AG09309 (cell line): ENCODE measurements at places on chromosomes 4 and X.

DNA sequence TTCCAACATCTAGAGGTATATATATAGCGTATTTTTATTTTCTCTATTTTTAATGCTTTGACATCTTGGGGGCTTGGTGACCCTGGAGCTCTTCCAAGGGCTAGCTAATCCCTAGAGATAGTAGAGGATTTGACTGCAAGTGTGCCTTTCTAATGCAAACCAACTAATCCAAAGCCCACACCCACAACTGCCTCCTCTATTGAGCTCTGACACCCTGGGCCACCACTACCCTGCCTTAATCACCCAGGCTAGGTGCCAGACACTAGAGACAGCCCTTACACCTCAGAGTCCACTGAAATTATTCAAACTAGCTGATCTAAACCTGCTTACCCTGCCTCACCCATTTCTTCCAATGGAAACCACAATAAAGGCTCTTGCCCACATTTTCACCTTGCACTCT is 69.6 kb upstream of the ATXN3L start:
- DNase-seq: no peak

DNA sequence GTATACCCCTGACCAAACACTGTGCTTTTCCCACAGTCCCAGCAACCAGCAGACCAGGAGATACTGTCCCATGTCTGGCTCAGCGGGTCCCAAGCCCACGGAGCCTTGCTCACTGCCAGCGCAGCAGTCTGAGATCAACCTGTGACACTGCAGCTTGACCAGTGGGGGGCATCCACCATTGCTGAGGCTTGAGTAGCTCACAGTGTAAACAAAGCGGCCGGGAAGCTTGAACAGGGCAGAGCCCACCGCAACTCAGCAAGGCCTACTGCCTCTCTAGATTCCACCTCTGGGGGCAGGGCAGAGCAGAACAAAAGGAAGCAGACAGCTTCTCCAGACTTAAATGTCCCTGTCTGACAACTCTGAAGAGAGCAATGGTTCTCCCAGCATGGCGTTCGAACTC is 58.1 kb downstream of the SLC10A6 start:
- DNase-seq: no peak

- DNase-seq: no peak
These were observed 89.0 kb downstream of the PLAC1 start for GRCh38 chrX:134569306-134569705.

DNA sequence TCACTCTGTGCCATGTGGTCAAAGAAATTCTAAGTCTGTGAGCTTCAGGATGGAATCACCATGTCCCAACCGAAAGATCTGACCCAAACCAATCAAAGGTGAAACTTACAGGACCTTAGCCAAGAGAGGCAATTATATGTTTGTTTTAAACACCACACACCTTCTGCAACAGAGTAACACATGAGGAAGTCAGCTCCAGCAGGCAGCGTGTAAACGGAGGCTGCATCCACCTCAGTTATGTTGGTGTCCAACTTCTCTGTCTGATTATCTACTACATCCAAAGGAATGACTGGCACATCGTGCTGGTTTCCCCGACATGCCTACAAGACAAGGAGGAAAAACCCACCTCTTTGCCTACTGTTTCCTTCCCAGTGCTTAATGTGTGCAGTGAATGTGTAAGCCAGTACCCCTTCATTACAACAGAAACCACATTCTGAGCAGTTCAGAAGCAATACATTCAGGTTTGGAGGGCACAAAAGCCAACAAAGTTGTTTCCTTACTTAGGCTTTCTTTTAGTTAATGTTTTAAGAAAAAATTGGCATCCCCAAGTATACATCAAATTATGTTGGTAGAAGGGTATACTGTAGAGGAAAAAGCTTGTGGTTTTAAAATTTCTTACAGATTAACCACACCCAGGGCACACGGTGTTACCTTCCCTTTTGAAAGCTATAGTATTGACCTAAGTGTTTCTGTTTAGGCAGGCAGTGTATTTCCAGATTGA is 12.4 kb downstream of the CASP6 start:
- no peak for DNase-seq

DNA sequence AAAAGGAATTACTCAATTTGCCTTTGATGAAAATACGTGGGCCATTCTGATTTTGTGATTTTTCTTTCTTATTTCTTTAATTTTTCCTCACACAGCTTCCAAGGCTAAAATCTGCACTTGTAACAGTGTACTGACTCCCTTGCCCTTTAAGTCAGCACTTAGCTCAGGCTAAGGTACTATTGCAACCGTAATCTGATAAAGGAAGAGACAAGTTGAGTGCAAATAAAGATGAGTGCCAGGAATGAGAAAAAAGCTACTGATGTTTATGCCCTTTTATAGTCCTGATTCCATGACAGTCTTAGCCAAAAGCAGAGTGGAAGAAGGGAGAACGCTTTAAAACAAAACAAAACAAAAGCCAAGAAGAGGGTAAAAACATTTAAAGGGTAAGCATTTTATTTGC is 6.0 kb downstream of the DMD start:
- DNase-seq: no peak

GRCh38 chr4:168995537-168996295 is 14.3 kb downstream of the CBR4 start:
- DNase-seq: no peak

GRCh38 chr4:106444557-106444956 is 76.0 kb upstream of the GIMD1 start:
- DNase-seq: peak; percentile 51

GRCh38 chr4:55440786-55441185 is 45.0 kb downstream of the TMEM165 start:
- DNase-seq: no peak

GRCh38 chr4:20572976-20573375 is 127.3 kb upstream of the PACRGL start:
- no peak for DNase-seq

DNA sequence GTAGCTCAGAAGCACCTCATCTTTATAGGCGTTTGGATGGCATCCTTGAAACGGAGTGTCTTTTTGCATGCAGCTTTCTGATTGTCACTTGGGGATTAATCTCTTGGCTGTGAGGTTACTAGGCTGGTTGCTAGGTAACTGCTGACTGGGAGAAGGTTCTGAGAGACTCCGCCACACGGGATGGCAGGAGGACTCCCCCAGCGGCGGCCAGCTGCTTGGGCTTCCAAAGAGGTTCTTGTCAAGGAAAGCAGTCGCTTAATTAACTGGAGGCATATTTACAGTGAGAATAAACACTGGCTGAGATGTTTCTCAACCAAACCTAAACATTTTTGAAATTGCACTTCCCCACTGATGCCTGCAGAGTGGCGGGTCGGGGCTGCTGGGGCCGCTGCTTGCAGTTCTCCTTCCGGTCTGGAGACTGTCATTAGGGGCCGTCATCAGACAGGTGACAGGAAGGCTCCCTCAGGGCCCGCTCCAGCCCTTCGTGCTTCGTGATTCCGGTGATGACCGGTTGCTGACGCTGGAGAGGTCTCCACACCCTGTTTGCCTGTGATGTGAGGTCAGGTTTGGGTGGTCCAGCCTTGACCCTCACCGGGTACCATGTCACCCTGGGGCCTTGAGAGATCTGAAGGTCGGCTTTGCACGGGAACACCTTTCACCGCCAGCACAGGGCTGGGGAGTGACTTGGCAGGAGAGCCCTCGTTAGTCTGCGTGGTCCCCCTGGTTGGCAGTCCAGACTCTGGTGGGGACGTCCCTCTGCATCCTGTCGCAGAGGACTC is 9.1 kb downstream of the NSG1 start:
- no peak for DNase-seq

DNA sequence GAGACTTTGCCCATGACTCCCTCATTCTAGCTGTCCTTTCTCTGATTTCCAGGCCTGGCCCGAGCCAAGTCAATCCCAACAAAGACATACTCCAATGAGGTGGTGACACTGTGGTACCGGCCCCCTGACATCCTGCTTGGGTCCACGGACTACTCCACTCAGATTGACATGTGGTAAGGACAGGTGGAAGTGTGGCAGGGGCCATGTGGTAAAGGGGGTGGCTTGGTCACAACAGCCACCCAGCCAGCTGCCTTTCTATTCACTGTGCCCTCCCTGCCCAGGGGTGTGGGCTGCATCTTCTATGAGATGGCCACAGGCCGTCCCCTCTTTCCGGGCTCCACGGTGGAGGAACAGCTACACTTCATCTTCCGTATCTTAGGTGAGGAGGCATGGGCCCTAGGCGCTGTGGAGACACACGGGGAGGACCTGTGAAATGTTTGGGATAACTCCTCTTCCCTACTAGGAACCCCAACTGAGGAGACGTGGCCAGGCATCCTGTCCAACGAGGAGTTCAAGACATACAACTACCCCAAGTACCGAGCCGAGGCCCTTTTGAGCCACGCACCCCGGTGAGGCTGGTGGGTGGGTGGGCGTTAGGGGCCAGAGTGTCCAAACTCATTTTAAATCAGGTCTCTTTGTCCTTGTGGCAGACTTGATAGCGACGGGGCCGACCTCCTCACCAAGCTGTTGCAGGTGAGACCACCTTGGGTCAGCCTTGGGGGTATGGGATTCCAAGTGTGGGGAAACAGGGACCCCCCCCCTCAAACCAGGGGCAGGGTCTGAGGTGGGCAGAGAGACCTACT is 6.1 kb upstream of the USP11 start:
- no peak for DNase-seq

- DNase-seq: peak; percentile 85
These were observed 101.4 kb downstream of the FIP1L1 start for GRCh38 chr4:53478671-53479456.

GRCh38 chrX:37745354-37745753 is 34.5 kb upstream of the CYBB start:
- peak; percentile 21 for DNase-seq

DNA sequence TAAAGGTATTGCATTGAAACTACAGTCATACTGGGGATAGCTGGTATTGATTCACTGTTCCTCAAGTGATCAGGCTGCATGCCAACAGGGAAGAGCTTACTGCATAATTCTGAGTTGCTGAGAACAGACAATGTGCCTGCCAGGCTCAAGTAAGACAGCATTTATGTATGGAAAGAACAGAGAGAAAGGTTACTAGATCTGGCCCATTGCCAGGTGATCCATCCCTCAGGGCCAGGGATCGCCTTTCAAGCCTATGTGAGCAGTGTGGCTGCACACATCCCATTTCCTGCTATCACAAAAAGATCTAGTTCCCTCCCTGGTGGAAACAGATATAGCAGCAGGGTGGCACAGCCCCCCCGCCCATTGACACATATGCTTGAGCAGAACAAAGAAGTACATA is 254.0 kb downstream of the TMA16 start:
- no peak for DNase-seq

DNA sequence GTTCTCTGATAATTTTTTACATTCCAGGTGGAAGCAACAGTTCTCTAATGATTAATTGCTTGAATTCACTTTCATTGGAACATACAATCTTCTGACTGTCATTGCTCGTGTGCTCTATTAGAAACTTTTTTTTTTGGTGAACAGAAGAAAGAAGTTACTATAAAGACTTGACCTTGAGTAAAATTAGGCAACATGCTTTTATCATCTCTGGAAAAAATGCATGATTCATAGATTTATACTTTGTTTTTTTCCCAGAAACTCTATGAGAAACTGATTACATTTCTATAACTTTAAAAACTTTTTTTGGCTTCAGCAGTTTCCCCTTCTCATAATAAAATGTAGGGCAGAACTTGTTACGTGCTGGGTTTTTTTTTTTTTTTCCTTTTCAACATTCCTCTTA is 167.6 kb downstream of the ARHGAP10 start:
- DNase-seq: peak; percentile 11

DNA sequence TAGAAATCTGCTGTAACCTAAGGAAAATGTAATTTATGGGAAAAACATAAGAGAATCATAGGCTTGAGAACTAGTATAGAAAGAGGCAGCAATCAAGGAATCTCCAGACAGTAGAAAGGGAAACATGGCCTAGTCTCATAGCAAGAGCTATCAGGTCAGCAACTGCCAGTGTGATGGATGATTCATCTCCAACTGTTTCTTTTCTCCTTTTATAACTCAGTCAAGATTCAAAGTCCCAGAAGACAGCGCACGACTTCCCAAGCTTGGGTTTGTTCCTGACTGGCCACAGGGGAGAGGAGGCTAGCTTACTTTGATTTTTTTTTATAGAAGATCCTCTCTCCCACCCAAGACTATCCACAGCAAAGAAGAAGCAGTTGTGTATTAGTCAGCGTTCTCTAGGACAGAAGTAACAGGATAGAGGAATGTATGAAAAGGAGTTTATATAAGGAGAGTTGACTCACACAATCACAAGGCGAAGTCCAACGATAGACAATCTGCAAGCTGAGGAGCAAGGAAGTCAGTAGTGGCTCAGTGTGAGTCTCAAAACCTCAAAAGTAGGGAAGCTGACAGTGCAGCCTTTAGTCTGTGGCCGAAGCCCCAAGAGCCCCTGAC is 181.5 kb downstream of the GC start:
- no peak for DNase-seq

GRCh38 chr4:1234309-1234695 is 14.6 kb downstream of the CTBP1 start:
- no peak for DNase-seq

GRCh38 chrX:135463937-135464336 is 42.2 kb downstream of the SMIM10L2A start:
- DNase-seq: no peak

GRCh38 chr4:24973747-24974601 is 56.8 kb downstream of the LGI2 start:
- no peak for DNase-seq

DNA sequence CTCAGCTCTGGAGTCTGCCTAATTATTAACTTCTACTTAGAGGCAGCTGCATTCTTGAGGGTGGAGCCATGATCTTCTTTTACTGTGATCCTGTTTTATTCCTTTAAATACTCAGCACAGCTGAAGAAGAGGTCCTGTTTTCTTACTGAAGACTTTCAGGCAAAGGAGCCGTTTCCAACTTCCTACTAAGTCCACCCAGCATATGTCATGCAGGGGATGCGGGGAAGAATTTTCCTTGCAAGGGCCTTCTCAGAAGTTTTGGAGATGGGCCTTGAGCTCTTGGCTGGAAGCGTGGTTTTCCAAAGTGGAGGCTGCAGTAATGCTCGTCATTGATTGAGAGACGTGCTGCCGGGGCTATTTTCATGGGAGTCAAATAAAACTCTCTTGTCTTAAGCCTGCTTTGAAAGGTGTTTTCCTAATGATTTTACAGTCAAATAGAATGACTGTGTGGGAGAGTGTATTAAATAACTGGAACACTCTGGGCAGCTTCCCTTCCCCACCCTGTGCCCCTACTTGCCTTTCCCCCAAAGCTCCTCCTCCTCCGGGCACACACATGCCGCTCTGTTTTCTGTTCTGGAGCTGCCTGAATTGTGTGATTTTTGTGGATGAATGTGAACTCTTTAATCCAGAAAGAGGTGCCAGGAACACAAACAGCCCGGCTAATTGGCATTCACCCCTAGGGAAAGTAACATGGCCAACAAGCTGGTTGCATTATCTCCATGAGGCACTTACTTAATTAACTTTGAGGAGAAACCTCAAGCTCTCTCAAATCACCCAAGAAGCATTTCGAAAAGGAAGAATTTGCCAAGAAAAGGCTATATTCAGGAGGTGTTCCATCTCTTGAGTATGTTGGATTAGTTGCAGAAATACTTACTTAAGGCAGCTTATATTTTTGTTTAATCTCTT is 28.1 kb downstream of the FGF2 start:
- DNase-seq: no peak

GRCh38 chr4:152949930-152950329 is 13.8 kb downstream of the FHDC1 start:
- DNase-seq: no peak

GRCh38 chr4:153481478-153481877 is 15.3 kb downstream of the TMEM131L start:
- no peak for DNase-seq

GRCh38 chr4:128295255-128295654 is 7.6 kb upstream of the PGRMC2 start:
- DNase-seq: no peak

- DNase-seq: no peak
These were observed 484.1 kb upstream of the CPEB2 start for GRCh38 chr4:14518136-14518535.
